ENCODE measurements at places on chromosomes 6 and 20. TPM values are rescaled to one million over a fixed set of nuclear protein-coding genes. Genes with fewer than 3 reads are reported as not detected.

- H3K4me1 ChIP-seq = peaks cover 5% of the 10 kb centered on the region
- H3K4me3 ChIP-seq = no peak overlapping the region
- DNase-seq = no peak
- H3K27me3 ChIP-seq = no peaks in the 10 kb centered on the region
Measured at GRCh38 chr20:5845681-5846615, 95.7 kb downstream of the SHLD1 start.

- H3K36me3 ChIP-seq = no peaks in the 10 kb centered on the region
- no peak overlapping the region for H3K27ac ChIP-seq
- no peaks in the 10 kb centered on the region for H3K27me3 ChIP-seq
- no peak for DNase-seq
Measured at GRCh38 chr20:25499855-25500434, 85.4 kb downstream of the NINL start.

The SSTR4 gene
- total RNA-seq = not detected

The CLVS2 gene
- total RNA-seq = not detected

The OTOR gene
- not detected for total RNA-seq

The CCND3 gene
- 22.7 TPM for total RNA-seq

Data from ovary (tissue), 10 donors.